Epithelial cell of proximal tubule (primary cell): ENCODE measurements at places on chromosomes 5 and 9. TPM values are rescaled to one million over a fixed set of nuclear protein-coding genes. Genes with fewer than 3 reads are reported as not detected.

- no peak for DNase-seq
Observed at GRCh38 chr9:130835441-130836298, 616 bp downstream of the ABL1 start.

GRCh38 chr5:88884608-88884877 is 1.6 kb upstream of the MEF2C start:
- DNase-seq, result no peak

DNA sequence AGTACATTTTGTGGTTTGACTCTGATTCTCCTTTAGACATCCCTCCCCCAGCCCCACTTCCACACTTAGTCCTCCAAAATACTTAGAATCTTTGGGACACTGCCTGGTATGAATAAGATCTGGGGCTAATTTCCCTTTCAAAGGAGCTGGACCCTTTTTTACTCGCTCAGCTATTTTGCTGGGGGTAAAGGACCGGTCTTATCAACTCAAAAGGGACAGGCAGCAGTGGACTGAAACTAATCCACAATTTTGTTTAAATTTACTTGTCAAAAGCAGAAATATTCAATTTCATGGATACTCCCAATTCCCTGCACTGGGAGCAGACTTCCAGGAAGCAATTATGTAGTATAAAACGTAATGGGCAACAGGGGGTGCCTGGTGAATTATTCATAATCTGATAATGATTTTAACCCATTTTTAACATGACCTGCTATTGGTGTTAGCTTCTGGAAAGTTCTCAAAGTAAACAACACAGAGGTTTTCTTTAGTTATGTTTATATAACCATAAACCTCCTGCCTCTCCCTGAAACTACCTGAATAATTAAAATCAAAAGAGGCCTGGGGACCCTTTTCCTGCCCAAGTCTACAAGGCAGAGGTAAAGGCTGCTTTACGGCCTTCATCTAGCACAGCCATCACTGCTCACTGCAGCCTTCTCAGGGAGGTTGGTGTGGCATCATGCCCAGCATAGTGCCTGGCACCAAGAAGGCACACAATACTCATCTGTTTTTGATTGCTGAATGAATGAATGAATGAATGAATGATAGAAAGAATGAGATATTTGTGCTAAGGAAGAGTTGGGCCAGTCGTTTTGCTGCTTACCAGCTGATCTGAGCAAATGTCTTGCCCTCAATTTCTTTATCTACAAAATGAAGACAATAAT is 44.2 kb upstream of the GNPDA1 start:
- no peak for DNase-seq

GRCh38 chr9:89363921-89364665 is 45.8 kb downstream of the SECISBP2 start:
- DNase-seq, result no peak

DNA sequence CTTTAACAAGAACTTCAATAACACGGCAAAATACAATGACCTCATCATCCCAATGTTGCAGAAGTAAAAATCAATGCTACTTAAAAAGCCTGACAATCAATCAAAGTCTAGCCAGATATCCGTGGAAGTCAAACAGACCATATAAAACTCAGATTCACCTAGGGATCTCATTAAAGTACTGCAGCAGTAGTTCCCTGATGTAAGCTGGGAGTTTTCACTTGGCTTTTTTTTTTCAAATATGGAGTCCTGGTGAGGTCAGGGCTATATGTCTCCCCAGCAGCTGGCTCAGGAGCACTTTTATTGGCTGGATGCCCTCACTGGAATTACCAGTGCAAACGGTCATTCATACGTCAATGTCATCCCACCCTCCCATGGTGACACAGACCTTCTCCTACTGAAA is 220.6 kb upstream of the SLC30A5 start:
- no peak for DNase-seq

DNA sequence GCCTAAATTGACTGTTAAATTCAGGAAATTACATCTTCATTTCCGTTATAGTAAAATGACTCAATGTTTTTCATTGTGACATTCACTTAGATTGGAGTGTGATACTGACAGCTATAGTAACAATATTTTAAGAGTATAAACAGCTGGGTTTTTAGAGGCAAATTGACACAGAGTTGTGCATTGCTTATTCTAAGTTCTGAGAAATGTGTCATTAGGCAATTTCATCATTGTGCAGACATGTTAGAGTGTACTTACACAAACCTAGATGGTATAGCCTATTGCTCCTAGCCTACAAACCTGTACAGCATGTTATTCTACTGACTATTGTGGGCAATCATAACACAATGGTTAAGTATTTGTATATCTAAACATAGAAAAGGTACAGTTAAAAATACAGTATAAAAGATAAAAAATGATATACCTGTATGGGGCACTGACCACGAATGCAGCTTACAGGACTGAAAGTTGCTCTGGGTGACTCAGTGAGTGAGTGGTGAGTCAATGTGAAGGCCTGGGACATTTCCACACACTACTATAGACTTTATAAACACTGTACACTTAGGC is 132.7 kb downstream of the PDE4D start:
- no peak for DNase-seq

DNA sequence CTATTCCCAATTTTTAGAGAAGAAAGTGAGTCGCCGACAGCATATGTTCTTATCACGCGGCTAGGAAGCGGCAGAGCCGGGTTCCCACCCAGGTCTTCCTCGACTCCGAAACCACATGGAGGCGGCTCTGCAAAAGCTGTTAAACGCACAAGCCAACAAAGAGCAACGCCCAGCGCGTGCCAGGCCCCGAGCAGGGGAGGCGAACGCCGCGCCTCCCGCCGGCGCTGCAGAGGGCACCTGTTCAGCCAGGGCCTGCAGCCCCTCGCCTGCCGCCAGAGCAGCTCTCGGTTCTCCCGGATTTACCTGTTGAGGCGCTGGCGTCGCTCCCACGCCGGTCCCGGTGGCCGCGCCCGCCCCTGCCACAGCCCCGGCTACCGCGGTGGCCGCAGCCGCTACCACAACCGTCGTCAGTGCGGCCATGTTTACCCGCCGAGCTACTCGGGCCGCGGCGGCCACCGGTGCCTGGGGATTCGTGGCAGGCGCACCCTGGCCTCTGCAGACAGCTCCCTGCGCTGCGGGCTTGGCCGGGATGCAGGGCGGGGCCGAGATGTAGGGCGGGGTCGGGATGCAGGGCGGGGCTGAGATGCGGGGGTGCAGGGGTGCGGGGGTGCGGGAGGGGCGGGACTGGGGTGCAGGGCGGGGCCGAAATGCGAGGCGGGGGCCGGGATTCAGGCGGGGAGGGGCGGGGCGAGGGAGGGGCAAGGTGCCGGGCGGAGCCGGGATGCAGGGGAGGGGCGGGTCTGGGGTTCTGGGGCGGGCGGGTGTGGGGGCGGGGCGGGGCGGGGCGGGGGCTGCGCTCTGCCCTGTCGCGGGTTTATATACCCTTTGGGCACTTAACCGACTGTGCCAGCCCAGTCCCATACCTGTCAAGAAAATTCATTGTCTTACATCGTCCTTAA is at the start of gene CCDC112:
Gene CCDC112, minus strand, starts transcription at position 531 of the 899 bp plus-strand sequence. Its CDS starts 111 bp downstream, at position 420.
- DNase-seq, result no peak

ANKRD31 gene
- total RNA-seq, result 0.12 and 0.14 TPM in 2 replicates

ZNF366 gene
- not detected in 2 replicates for total RNA-seq
